ENCODE measurements at places on chromosomes 13 and 19. TPM values are rescaled to one million over a fixed set of nuclear protein-coding genes. Genes with fewer than 3 reads are reported as not detected.

DNA sequence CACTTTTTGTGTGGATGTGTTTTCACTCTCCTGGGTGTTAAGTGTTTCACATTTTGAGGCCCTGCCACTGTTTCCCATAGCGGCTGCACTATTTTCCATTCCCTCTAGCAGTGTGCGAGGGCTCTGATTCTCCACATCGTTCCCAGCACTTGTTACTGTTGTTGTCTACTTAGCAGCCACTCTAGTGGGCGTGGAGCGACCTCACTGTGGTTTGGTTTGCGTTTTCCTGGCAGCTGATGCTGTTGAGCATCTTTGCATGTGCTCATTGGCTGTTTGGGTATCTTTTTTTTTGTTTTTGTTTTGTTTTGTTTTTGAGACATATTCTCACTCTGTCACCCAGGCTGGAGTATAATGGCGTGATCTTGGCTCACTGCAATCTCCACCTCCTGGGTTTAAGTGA, 14.4 kb downstream of the NAXD start:
- no peaks in the 10 kb centered on the region for H3K4me1 ChIP-seq
- H3K36me3 ChIP-seq, result peaks cover 59% of the 10 kb centered on the region
- H3K27ac ChIP-seq, result no peak overlapping the region
- no peaks in the 10 kb centered on the region for H3K27me3 ChIP-seq
- DNase-seq, result no peak
- H3K4me3 ChIP-seq, result no peak overlapping the region

Gene CACNG7
- polyA plus RNA-seq, result not detected

DNA sequence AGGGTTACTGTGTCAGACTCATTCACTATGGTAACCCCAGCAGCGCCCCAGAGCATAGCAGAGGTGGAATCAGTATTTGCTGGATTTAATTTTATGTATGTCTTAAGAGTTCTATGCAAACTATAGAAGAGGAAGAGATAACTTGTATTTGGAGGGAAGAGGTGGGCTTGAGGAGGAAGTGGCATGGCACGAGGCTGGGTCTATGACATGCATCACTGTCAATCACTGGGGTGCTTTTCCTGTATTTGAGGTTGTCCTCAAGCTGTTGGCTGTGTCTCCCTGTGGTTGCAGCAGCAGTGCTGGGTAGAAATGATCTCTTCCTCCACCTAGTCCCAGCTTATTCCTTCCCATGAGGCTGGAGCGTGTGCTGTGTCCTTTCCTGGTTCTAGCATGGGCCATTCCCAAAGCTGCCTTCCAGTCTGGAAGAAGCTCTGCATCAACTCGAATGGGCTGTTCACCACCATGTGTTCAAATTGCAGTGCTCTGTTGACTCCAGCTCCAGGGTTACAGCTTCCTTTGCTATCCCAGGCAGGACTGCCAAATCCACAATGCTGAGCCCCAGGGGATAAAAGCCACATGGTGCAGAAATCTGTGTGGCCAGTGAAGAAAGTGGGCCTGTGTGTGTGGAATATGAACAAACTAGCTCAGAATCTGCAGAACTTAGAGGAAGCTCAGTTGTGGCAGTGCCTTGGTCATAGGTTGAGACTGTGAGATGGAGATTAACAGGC, 73.1 kb upstream of the MTIF3 start:
- no peak overlapping the region for H3K4me3 ChIP-seq
- no peak overlapping the region for H3K27ac ChIP-seq
- H3K27me3 ChIP-seq, result peaks cover 3% of the 10 kb centered on the region
- H3K4me1 ChIP-seq, result peaks cover 15% of the 10 kb centered on the region

DNA sequence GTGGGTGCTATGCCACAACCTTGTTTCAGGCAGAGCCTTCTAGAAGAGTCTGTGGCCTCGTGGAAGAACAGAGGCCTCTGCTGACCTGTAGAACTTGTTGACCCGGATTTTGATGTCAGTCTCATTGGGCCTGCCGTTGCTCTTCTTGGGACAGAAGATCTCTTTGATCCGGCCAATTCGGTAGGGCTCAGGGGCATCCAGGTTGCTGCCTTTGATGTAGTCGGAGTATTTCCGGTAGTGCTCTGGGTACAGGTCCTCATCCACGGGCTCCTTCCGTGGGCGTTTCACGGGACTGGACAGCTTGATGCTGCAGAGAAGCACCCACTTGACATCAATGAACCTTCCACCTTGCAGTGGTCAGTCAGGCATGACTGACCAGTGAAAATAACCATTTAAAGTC, 24.0 kb upstream of the EIF3G start:
- H3K4me3 ChIP-seq, result no peak overlapping the region
- no peaks in the 10 kb centered on the region for H3K4me1 ChIP-seq
- no peak for DNase-seq
- peaks cover 1% of the 10 kb centered on the region for H3K36me3 ChIP-seq
- no peaks in the 10 kb centered on the region for H3K27me3 ChIP-seq
- no peak overlapping the region for H3K27ac ChIP-seq

GRCh38 chr19:30174791-30175190, 197.4 kb upstream of the ZNF536 start:
- no peaks in the 10 kb centered on the region for H3K36me3 ChIP-seq
- H3K27me3 ChIP-seq, result no peaks in the 10 kb centered on the region
- H3K27ac ChIP-seq, result no peak overlapping the region
- H3K4me1 ChIP-seq, result no peaks in the 10 kb centered on the region
- DNase-seq, result no peak

- no peak overlapping the region for H3K27ac ChIP-seq
- no peak for DNase-seq
- no peaks in the 10 kb centered on the region for H3K27me3 ChIP-seq
- H3K4me3 ChIP-seq, result no peak overlapping the region
- no peaks in the 10 kb centered on the region for H3K4me1 ChIP-seq
- H3K36me3 ChIP-seq, result peaks cover 17% of the 10 kb centered on the region
These were observed 42.4 kb downstream of the MRPS31 start for GRCh38 chr13:40728595-40728994.

GRCh38 chr13:72788831-72789230, 6.9 kb downstream of the PIBF1 start:
- no peak for DNase-seq
- H3K4me3 ChIP-seq, result no peak overlapping the region
- no peaks in the 10 kb centered on the region for H3K27me3 ChIP-seq
- no peak overlapping the region for H3K27ac ChIP-seq

- no peaks in the 10 kb centered on the region for H3K27me3 ChIP-seq
- peak overlapping the region; percentile 37 for H3K27ac ChIP-seq
- no peak for DNase-seq
- peaks cover 13% of the 10 kb centered on the region for H3K4me1 ChIP-seq
These were observed 406 bp upstream of the EID2B start for GRCh38 chr19:39533003-39533512.

DNA sequence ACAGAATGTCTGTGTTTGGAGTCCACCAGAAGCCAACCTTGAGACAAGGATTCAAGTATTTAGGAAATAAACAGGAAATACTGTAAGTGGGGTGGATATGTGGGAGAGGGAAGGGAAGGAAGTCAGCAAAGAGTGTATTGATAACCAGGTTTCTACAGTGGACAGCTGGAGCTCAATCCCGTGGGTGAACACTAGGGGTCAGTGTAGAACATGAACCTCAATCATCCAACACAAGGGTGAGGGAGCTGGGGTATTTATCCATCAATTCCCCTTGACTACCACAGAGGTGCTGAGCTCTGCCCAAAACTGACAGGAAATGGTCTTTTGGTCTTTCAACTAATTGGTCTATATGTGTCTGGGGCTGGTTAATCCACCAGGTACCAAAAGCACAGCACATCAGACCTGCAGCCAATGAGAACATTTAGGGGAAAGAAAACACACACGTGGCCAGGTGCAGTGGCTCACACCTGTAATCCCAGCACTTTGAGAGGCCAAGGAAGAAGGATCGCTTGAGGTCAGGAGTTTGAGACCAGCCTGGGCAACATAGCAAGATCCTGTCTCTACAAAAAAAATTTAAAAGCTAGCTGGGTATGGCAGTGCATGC, 5.6 kb upstream of the SYDE1 start:
- DNase-seq, result no peak
- H3K4me1 ChIP-seq, result no peaks in the 10 kb centered on the region
- no peaks in the 10 kb centered on the region for H3K27me3 ChIP-seq
- H3K36me3 ChIP-seq, result no peaks in the 10 kb centered on the region
- no peak overlapping the region for H3K27ac ChIP-seq

Gene LRRC63
- polyA plus RNA-seq, result 0.09 TPM

Gene GZMM
- polyA plus RNA-seq, result 3.2 TPM

DNA sequence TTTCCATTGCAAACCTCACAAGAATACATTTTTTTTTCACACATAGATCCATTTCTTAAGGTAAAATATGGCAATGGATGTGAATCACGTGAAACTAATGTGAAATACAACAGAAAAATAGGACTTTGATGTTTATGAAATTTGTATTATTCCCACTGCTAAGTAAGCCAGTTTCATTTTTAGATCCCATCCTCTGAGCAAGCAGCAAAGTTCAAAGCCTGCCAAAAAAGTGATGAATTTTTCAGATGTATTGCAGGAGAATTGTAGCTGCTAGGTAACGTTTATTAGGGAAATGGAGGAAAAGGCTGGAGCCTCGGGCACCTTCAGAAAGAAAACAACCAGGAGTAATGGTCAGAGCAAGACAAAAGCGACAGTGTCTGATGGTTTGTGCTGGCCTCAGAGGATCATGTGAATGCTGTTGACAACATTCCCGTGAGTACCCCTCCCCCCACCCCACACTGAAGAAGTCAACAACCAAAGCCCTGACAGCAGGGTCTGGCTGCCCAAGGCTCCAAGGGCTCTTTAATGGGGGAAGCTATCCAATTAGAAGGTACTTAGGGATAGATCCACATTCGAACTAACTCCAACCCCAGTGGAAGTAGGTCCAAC, 95.5 kb downstream of the OXGR1 start:
- no peaks in the 10 kb centered on the region for H3K36me3 ChIP-seq
- H3K27ac ChIP-seq, result no peak overlapping the region
- no peak for DNase-seq

Gene NLRP4
- 1.3 TPM for polyA plus RNA-seq

GRCh38 chr19:41366089-41366488, 2.1 kb upstream of the B9D2 start:
- peaks cover 24% of the 10 kb centered on the region for H3K4me1 ChIP-seq
- DNase-seq, result no peak
- H3K36me3 ChIP-seq, result no peaks in the 10 kb centered on the region
- no peaks in the 10 kb centered on the region for H3K27me3 ChIP-seq

GRCh38 chr19:2170987-2171348, 7.2 kb downstream of the DOT1L start:
- peaks cover 60% of the 10 kb centered on the region for H3K4me1 ChIP-seq
- DNase-seq, result no peak
- H3K36me3 ChIP-seq, result no peaks in the 10 kb centered on the region
- peak overlapping the region; percentile 72 for H3K27ac ChIP-seq
- no peaks in the 10 kb centered on the region for H3K27me3 ChIP-seq

Gene ZFP36
- polyA plus RNA-seq, result 1,633 TPM

DNA sequence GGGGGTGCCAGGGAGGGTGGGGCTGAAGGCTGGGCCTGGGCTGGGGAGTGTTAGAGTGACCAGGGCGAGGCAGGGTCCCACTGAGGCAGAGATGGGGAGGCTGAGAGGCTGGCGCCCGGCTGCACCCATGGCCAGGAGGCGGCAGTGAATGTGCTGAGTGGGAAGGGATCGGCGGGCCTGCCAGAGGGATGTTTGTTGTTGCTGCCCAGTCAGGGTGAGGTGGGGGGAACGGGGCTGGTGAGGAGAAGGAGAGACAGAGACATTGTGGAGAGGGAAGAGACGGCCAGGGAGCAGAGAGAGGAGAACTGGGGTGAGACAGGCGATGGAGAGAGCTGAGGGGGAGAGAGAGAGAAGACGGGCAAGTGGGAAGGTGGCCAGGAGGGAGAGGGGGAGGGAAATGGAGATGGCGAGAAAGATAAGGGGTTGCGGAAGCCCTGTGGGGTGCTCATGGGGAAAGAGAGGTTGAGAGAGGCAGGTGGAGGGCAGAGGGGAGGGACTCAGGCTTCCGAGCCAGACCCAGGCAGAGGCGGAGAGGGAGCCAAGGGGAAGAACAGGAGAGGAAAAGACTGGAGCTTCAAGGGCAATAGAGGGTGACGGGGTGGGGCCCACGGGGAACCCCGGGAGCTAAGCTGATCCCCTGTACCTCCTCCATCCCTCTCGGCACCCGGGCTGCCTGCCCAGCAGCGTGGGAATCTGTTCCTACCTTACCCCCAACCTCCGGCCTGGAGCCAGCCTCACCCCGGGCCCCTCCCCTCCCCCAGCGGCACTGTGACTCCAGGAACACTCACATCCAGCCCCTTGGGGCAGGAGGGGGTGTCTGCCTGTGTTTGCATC, 690 bp upstream of the B3GNT8 start:
- H3K4me3 ChIP-seq, result no peak overlapping the region
- peaks cover 48% of the 10 kb centered on the region for H3K36me3 ChIP-seq
- no peaks in the 10 kb centered on the region for H3K27me3 ChIP-seq
- H3K4me1 ChIP-seq, result peaks cover 12% of the 10 kb centered on the region

Gene LYPD5
- polyA plus RNA-seq, result 0.46 TPM

- no peak overlapping the region for H3K4me3 ChIP-seq
- peaks cover 13% of the 10 kb centered on the region for H3K4me1 ChIP-seq
- H3K36me3 ChIP-seq, result no peaks in the 10 kb centered on the region
- H3K27ac ChIP-seq, result no peak overlapping the region
- DNase-seq, result no peak
- peaks cover 22% of the 10 kb centered on the region for H3K27me3 ChIP-seq
These were observed 1.5 kb downstream of the DZIP1 start for GRCh38 chr13:95642999-95643398.

Gene DMPK
- 28.7 TPM for polyA plus RNA-seq

GRCh38 chr13:25988661-25989060, 63.2 kb downstream of the SHISA2 start:
- no peaks in the 10 kb centered on the region for H3K36me3 ChIP-seq
- DNase-seq, result no peak
- H3K27me3 ChIP-seq, result no peaks in the 10 kb centered on the region
- H3K4me3 ChIP-seq, result no peak overlapping the region
- no peak overlapping the region for H3K27ac ChIP-seq

DNA sequence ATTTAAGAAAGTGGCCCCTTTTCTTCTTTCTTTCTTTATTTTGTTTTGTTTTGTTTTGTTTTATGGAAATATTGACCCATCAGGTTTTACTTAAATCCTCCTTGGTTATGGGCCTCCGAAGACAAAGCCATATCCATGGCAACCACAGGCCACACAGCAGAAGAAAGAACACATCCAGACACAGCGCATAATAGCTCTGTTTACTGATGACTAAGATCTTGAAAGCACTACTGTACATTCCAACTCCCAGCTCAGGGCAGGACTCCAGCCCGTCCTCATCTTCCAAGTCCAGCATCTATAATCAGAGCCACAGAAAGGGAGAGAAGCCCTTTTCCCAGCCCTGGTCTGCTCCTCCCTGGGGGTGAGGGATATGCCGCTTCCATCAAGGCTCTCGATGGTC, 84.3 kb downstream of the NUFIP1 start:
- no peak overlapping the region for H3K4me3 ChIP-seq
- peaks cover 4% of the 10 kb centered on the region for H3K27me3 ChIP-seq
- no peak overlapping the region for H3K27ac ChIP-seq
- H3K4me1 ChIP-seq, result no peaks in the 10 kb centered on the region

Measured in B cell (primary cell).